Activated naive CD8-positive, alpha-beta T cell treated with anti-CD3 and anti-CD28 coated beads, Interleukin-2, amount 10 ng/mL, durations not matched to agents 7 days and 5 days (primary cell): ENCODE measurements at places on chromosomes 7 and 10.
A peak's percentile ranks its signal among the peaks of the same experiment; 100 is the strongest.

- H3K27me3 ChIP-seq = no peaks in the 10 kb centered on the region
- peaks cover 2% of the 10 kb centered on the region for H3K4me1 ChIP-seq
- H3K4me3 ChIP-seq = no peak overlapping the region
- peak overlapping the region; percentile 25 for H3K27ac ChIP-seq
- no peak for DNase-seq
Measured at GRCh38 chr10:79417266-79417665, 28.2 kb downstream of the ZCCHC24 start.

DNA sequence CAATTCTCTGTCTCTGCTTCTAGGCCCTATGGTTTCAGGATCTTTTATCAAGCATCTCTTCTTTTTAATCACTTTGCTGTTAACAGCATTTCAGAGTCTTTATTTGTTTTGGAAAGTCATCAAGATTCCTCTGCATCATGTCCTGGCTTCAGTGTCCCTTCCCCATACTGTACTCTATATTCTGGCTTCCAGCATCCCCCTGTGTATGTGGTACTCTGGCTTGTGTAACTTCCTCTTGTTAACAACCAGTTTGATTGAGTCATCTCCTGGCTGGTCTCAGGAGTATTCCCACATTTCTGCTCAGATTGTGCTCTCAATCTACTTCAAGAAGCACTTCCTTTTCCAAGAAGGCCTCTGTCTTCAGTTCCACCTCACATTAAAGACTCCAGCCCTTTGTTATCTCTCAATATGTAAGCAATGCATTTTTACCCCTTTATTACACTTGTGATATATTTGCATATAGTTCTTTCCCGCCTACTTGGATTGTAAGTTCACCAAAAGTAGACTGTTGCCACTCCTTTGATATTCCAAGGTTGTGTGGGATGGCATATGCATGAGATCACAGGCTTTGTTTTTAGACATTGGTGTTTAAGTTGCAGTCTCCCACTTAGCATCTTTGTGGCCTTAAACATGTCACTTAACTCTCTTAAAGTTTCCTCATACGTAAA is 15.1 kb upstream of the ATE1 start:
- H3K27me3 ChIP-seq = peaks cover 10% of the 10 kb centered on the region
- H3K4me1 ChIP-seq = no peaks in the 10 kb centered on the region
- no peak overlapping the region for H3K27ac ChIP-seq
- H3K36me3 ChIP-seq = no peaks in the 10 kb centered on the region

- peaks cover 11% of the 10 kb centered on the region for H3K4me1 ChIP-seq
- H3K4me3 ChIP-seq = no peak overlapping the region
- DNase-seq = no peak
- H3K27me3 ChIP-seq = peaks cover 9% of the 10 kb centered on the region
Measured at GRCh38 chr10:84659497-84660439, 331.4 kb downstream of the CCSER2 start.

DNA sequence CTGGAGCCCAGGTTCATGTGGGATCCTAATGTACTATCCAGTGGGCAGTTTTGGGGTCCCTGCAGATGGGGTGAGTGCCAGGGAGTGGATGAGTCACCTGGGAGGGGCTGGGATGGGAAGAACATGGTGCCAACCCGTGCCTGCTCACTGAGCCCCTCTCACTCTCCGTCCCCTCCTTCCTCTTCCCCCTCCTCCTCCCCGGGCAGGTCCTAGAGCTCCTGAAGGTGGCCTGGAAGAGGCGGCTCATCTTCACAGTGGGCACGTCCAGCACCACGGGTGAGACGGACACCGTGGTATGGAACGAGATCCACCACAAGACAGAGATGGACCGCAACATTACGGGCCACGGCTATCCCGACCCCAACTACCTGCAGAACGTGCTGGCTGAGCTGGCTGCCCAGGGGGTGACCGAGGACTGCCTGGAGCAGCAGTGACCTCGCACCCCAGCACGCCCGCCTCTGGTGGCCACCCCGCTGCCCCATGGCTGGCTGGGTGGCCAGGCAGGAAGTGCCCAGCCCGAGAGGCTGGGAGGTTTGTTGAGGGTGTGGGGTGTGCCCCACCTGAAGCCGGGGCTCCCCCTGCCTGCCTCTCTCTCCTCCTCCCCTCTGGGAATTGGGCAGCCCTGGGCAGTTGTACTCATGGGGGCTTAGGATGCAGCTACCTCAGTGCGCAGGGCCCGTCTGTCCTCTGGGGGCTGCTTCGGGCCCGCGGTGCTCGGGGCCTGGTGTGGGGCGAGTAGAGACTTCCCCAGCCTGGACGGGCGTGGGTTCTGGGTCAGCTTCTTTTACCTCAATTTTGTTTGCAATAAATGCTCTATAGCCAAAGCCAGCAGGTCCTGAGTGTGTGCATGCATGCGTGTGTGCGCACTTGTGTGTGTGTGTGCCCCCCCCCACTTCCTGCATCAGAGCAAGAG is 4.9 kb upstream of the UPK3B start:
- no peaks in the 10 kb centered on the region for H3K27me3 ChIP-seq
- no peak for DNase-seq
